ENCODE measurements at places on chromosomes 7 and 10. TPM values are rescaled to one million over a fixed set of nuclear protein-coding genes. Genes with fewer than 3 reads are reported as not detected.

DNA sequence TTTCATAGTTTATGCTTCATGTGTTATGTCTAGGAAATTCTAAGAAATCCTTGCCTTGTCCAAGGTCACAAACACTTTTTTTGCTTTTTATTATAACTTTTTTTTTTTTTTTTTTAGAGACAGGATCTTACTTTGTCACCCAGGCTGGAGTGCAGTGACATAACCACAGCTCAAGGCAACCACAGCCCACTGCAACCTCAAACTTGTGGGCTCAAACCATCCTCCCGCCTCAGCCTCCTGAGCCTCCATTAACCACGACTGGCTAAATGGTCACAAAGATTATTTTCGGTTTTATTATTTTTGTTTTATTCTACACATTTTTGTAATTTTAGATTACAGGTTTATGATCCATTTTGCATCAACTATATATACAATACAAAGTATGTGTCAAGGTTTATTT lies 7.1 kb upstream of the FAM204A start:
- peaks cover 4% of the 10 kb centered on the region for H3K4me1 ChIP-seq
- H3K27me3 ChIP-seq, result peaks cover 7% of the 10 kb centered on the region
- no peaks in the 10 kb centered on the region for H3K36me3 ChIP-seq
- H3K27ac ChIP-seq, result no peak overlapping the region
- DNase-seq, result no peak

DNA sequence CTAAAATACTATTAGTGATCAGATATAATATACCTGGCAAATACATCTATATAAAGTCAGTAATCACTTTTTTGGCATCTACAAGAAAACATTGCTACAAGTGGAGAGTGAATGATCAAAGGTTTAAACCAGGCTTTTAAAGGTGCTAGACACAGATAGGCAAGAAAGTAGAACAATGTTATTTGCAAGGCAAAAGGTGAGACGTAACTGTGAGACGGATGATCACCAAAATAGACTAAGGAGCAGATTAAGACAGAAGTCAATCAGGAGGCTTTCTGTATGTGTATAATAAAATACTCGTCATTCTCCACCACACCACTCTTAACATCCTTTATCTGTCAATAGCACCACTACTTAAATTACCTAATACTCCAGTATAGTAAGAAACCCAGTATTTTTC lies 8.3 kb downstream of the ANXA7 start:
- H3K27ac ChIP-seq, result no peak overlapping the region
- DNase-seq, result no peak
- no peaks in the 10 kb centered on the region for H3K27me3 ChIP-seq
- H3K4me1 ChIP-seq, result peaks cover 16% of the 10 kb centered on the region

The FAM180A gene
- total RNA-seq, result not detected

DNA sequence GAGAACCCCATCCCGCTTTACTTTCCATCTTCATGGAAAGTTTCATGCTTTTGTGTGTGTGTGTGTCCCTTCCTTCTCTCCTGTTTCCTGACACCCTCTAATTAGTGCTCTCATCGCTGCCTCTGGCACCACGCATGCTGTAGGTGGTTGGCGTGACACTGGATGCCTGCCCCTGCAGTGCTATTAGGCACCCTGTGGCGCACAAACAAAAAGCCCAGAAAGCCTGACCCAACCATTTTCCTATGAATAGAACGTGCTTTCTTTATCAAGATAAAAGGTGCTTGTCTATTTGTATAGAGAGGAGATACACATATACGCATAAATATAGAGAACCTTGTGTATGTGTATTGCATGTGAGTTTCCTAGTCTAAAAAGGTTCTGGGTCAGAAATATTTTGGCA lies 120.8 kb upstream of the CDCA7L start:
- no peak overlapping the region for H3K27ac ChIP-seq

The POLR2J3 gene
- 28.2 TPM for total RNA-seq

GRCh38 chr7:149616898-149617297 lies 119.3 kb upstream of the ZNF746 start:
- peak overlapping the region; percentile 66 for H3K27ac ChIP-seq
- H3K27me3 ChIP-seq, result no peaks in the 10 kb centered on the region
- no peaks in the 10 kb centered on the region for H3K4me1 ChIP-seq
- no peak overlapping the region for H3K4me3 ChIP-seq
- DNase-seq, result no peak

GRCh38 chr7:78039790-78040776 lies 241.5 kb downstream of the PHTF2 start:
- H3K4me1 ChIP-seq, result peaks cover 23% of the 10 kb centered on the region
- peaks cover 1% of the 10 kb centered on the region for H3K36me3 ChIP-seq
- H3K4me3 ChIP-seq, result no peak overlapping the region
- no peaks in the 10 kb centered on the region for H3K27me3 ChIP-seq
- H3K27ac ChIP-seq, result peak overlapping the region; percentile 34

The SPDYE18 gene
- 0.93 TPM for total RNA-seq

DNA sequence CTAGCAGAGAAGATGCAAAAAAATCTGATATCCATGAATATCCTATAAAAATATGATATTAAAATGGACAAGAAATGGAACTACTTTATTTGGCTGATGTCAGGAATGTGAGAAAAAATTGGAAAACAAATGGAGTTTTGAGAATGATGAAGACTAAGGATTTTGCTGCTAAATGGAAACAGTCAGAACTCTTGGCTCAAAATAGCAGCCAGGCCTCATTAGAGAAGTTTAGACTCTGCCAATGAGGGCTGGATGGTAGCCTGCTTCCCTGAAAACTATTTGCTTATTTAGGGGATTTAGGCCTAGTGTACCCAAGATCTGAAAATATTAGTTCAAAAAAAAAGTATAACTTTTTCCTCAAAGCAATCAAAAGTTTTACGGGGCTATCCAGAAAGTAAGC lies 458.5 kb downstream of the TFEC start:
- no peak for DNase-seq
- H3K27ac ChIP-seq, result no peak overlapping the region
- peaks cover 18% of the 10 kb centered on the region for H3K4me1 ChIP-seq
- H3K27me3 ChIP-seq, result peaks cover 13% of the 10 kb centered on the region
- no peak overlapping the region for H3K4me3 ChIP-seq

The GPC2 gene
- 65.2 TPM for total RNA-seq

DNA sequence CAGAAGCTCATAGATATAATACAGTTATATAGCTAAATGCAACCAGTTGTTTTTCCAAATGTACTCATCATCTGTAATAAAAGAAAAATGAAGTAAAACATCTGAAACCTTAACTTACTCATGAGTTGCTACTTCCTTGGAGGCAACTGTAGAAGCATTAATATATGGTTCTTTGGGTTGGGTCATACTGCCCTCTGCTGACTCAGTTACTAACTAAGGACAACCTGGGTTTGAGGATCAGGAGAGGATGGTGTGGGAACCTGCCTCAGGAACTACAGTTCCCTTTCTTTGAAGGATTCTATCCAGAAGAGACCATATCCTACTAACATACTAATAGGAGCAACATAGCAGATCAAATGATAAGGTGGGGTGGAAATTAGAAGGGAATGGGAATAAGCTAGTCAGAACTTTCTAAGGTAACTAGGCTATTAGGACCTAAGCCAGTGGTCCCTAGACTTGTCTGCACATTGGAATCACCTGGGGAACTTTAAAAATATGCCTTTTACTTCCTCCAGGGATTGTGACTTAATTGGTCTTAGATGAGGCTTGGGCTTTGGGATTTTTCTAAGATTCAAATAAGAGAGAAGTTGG lies 20.7 kb downstream of the COX15 start:
- H3K4me3 ChIP-seq, result no peak overlapping the region
- no peak for DNase-seq

- H3K27me3 ChIP-seq, result no peaks in the 10 kb centered on the region
- H3K4me3 ChIP-seq, result no peak overlapping the region
- no peaks in the 10 kb centered on the region for H3K4me1 ChIP-seq
- peaks cover 9% of the 10 kb centered on the region for H3K36me3 ChIP-seq
Measured at GRCh38 chr7:226281-226895, 34.0 kb downstream of the FAM20C start.

GRCh38 chr10:11673346-11674280 lies 62.2 kb upstream of the USP6NL start:
- H3K36me3 ChIP-seq, result no peaks in the 10 kb centered on the region
- H3K4me1 ChIP-seq, result peaks cover 15% of the 10 kb centered on the region
- no peak overlapping the region for H3K4me3 ChIP-seq
- no peak for DNase-seq

The KIAA1217 gene
- total RNA-seq, result 117 TPM

DNA sequence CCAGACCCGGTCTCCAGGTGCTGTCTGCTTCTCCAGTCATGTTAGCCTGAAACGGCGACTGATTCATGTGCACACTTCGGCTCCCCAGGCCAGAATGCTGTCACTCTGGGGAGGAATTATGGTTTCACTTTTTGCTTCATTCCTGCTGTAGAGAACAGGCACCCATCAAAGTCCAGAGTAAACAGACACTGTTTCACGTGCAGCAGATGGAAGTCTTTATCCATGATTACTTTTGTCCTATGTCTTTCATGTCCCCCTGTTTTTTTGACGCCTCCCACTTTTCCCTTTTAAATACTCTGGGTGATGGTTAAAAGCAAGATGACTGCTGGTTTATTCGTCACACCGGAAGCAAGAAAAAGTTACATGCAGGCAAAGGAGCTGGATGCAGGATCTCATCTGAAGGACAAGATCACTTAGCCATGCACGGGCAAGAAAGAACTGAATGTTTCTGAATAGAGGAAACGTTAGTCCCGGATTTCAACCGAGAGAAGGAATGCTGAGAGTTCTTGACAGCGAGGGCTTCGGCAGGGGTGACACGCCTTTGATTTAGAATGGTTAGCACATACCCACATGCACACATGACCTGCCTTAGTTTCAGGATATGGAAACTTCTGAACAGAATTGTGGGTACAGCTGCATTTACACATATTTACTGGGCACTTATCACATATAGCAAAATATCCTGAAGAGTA lies 250.0 kb upstream of the KLF6 start:
- DNase-seq, result no peak
- H3K27me3 ChIP-seq, result no peaks in the 10 kb centered on the region
- no peaks in the 10 kb centered on the region for H3K4me1 ChIP-seq

The OPALIN gene
- total RNA-seq, result not detected

The TMEM130 gene
- total RNA-seq, result 0.20 TPM

DNA sequence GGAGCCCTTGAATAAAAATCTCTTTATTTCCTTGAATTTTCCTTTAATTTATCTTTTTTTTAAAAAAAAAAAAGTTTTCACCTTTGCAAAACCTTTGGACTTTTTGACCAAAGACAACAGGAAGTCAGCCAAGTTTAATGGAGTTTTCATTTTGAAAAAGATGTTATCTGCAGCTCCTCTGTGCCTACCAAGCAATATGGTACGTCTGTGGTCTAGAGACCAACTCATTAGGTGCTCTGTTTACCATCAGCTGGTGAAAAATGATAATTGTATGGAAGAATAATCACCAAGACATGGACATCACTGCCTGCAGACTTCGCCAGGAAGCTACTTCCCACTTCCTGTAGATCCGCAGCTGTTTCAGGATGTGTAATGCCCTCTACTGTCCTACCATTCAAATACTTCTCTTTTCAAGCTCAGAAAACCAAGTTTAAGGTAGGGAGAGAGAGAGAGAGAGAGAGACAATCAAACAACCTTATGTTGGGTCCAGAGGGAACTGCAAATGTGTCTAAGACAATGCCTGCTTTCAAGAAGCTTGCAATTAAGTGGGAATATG lies 18.7 kb downstream of the PLXNA4 start:
- no peak for DNase-seq
- H3K27me3 ChIP-seq, result peaks cover 35% of the 10 kb centered on the region
- H3K27ac ChIP-seq, result no peak overlapping the region
- no peaks in the 10 kb centered on the region for H3K4me1 ChIP-seq

All from progenitor cell of endocrine pancreas (in vitro differentiated cells).